Activated T-cell treated with anti-CD3 and anti-CD28 coated beads, Interleukin-2, amount 50 U/mL, for 1 hour (primary cell): ENCODE measurements at places on chromosomes 4 and X.

DNA sequence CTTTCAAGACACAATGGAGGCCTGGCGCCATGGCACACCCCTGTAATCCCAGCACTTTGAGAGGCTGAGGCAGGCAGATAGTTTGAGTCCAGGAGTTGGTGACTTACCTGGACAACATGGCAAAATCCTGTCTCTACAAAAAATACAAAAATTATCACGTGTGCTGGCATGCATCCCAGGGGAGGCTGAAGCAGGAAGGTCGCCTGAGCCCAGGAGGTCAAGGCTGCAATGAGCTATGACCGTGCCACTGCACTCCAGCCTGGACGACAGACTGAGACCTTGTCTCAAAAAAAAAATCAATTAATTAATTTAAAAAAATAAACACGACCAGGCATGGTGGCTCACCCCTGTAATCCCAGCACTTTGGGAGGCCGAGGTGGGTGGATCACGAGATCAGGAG is 2.0 kb upstream of the CTPS2 start:
- DNase-seq = no peak

- DNase-seq = no peak
These were observed 12.0 kb downstream of the MAB21L2 start for GRCh38 chr4:150593996-150594395.

GRCh38 chr4:52783069-52783468 is 31.8 kb upstream of the ERVMER34-1 start:
- DNase-seq = no peak

DNA sequence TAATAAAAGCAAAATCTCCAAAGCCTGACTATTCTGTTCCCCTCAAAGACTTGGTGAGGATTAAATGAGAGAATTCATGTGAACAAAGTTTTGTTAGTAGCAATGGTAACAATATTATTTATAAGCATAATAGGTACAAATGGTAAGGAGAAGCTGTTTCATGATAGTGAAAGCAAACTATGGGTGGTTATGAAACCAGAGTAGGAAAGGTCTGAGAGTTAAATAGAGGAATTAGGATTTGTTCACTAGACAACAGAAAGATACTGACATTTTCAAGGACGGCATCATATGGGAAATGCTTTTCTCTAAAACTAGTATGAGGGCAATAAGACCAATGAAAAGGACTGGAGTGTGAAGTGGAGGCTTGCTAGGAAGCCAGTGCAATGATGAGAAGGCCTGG is 128.6 kb upstream of the FTHL17 start:
- no peak for DNase-seq

- no peak for DNase-seq
These were observed 9.6 kb upstream of the IL13RA1 start for GRCh38 chrX:118717678-118718391.

GRCh38 chrX:32985544-32985943 is 225.8 kb downstream of the DMD start:
- DNase-seq = no peak

DNA sequence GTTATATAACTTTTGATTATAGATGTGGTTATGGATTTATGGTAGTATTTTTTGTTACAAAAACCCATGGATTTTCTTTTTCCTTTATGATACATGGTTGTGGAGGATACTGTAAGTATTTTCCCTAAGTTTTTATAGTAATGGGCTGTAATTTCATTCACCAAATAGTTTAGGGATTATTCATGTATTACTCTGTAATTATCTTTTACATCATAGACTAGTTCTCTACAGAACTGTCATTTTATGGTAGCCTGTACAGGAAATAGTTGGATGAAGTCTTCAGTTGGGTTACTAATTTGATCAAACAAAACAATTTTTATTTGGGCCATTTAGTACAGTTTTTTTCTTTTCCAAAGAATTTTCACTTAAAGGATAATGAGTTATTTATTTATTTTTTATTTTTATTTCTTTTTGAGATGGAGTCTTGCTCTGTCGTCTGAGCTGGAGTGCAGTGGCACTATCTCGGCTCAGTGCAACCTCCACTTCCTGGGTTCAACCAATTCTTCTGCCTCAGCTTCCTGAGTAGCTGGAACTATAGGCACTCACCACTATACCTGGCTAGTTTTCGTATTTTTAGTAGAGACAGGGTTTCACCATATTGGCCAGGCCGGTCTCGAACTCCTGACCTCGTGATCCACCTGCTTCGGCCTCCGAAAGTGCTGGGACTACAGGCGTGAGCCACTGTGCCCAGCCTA is 42.1 kb downstream of the RBPJ start:
- DNase-seq = no peak

DNA sequence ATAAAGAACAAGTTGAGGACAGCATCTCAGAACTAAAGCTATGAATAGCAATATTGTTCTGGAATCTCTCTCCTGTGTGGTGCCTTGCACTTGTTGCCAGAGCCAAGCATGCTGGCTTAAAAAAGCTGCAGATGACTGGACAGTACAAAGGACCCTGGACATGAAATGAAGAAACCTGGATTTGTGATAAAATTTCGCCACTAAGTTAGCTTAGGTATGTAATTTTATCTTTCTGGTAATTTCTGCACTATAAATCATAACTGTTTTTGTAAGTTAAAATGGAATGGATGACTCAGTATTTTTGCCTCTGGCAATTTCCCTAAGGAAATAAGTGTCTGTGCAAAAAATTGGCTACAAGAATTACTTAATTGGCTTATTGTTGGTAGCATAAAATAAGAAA is 317.2 kb downstream of the CAMK2D start:
- no peak for DNase-seq

- DNase-seq = no peak
These were observed 1.6 kb upstream of the ASB5 start for GRCh38 chr4:176270669-176271068.

DNA sequence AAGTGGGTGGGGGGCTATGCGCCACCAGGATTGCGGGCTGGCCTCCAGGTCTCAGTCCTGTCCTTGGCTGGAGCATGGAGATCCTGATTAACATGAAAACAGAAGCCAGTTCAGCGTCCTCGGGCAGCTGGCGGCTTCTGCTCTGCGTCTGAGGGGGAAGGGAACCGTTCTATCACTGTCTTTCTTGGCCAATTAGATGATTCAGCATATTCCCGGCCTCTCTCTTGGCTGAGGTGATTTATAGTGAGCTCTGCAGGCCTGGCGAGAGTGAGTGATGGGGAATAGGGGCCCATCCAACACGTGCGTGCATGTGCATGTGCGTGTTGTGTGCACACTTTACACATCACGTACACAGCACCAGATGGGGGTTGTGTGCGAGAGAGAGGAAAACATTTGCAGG is 145.8 kb upstream of the ATP6AP2 start:
- no peak for DNase-seq

DNA sequence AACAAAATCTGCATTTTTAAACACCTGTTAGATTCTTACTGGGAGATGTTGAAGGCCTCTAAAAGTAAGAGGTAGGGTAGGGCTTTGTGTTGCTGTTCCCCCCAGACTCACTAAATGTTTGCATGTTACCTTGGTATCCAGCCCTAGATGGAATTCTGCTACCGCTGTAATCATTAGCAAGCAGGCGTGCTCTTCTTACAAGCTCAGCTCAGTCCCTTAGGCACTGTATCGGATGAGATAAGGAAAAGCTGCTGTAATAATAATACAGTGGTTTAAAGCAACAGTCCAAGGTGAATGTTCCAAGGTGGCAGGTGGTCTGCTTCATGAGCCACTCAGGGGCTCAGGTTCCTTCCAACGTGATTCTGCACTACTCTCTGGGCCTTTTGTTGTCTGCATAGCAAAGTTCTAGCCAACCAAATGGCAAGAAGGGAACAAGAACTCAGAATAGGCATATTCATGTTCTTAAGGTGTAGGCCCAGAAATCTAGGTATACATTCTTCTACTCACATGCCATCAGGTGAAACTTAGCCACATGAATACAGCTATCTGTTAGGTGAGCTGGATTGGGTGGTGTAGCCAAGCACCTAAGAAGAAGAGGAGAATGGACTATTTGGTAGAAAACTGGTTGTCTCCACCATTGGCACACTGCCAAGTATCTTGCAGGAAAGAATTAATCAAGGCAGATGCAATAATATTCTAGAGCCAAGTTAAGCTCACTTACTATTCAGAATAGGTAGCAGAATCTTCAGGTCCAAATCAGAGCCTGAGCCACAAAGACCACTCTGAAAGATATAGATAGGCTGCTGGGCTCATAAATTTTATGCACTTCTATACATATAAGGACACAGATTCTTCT is 46.0 kb downstream of the COQ2 start:
- DNase-seq = no peak

DNA sequence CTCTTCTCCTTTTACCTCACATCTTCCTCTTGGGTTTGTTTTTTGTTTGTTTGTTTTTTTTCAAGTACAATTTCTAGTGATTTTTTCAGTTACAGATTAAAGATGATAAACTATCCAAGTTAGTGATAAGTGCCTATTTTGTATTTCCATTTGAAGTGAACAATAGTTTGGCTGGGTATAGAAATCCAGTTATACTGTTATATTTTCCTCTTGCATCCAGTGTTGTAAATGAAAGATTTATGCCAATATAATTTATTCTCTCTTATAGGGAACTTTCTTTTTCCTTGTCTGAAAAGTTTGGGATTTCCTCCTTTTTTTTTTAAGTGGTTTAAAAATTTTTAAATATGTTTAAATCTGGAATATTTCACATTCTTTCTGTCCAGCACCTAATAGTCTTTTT is 169.4 kb downstream of the CPEB2 start:
- DNase-seq = no peak

- no peak for DNase-seq
These were observed 260.8 kb upstream of the VCX start for GRCh38 chrX:7582191-7582590.

DNA sequence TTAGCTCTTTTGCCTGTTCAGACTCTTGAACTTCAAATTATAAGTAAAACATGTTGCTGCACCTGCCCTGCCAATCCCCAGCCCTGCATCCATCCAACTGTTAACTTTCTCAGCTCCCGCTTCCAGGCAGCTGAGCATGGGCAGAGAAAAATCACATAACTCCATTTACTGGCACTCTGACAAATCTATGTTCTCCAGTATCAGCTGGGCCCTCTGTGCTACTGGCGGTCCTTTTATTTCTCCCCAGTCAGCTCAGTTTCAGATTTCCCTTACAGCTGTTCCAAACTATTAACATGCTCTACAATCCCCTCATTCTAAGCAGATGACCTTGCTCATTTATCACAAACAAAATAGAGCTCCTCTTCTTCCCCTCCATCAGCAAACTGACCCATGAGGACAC is 240.4 kb upstream of the TET2 start:
- DNase-seq = no peak

- DNase-seq = no peak
These were observed 210.2 kb upstream of the ADAMTS3 start for GRCh38 chr4:72779241-72779640.

DNA sequence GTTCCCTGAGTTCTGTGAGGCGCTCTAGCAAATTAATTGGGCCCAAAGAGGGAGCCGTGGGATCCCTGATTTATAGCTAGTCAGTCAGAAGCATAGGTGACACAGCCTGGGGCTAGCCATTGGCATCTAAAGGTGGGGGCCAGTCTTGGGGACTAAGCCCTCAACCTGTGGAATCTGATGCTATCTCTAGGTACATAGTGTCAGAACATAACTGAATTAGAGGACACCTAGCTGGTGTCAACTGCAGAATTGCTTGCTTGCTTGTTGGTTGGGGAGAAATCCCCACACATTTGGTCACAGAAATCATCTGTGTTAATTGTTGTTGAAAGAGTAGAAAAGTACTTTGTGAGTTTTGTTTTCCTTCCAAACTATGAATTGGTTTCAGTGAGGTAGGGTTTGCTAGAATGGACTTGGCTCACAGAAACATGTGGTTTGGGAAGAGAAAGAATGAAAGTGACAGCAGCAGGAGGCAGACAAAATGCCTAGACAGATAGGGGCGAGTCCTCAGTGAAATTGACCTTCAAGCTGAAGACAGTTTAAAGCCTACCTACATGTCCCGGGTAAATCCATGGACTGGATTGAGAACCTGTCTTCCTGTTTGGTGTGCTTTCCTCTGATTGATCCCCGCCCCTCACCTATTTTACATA is 12.8 kb upstream of the GPR82 start:
- no peak for DNase-seq

- DNase-seq = no peak
These were observed 531.5 kb downstream of the ANKRD50 start for GRCh38 chr4:124181039-124181438.

DNA sequence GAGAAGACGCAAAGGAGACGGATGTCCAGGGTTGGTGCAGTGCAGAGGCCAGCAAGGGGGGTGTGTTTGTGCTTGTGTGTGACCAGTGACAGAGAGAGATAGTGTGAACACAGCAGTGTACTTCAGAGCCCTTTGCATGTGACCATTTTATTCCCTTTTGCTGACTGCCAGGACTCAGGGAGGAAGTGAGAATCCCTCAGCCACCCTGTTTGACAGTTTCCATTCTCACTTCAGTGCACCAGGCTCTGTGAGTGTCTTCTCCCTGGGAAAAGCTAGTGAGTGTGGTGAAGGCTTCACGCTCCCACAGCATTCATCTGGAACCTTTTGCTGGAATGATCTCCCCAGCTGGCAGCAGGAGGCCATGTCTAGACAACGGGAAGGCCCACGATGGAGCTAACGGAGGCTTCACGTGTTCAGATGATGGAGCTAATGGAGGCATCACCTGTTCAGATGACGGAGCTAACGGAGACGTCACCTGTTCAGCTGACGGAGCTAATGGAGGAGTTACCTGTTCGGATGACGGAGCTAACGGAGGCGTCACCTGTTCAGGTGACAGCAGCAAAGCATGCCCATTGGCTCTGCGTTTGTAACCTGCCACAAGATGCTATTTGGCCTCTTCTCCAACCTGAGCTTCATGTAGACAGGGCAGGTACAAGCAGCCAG is 195.4 kb downstream of the AFAP1 start:
- no peak for DNase-seq

DNA sequence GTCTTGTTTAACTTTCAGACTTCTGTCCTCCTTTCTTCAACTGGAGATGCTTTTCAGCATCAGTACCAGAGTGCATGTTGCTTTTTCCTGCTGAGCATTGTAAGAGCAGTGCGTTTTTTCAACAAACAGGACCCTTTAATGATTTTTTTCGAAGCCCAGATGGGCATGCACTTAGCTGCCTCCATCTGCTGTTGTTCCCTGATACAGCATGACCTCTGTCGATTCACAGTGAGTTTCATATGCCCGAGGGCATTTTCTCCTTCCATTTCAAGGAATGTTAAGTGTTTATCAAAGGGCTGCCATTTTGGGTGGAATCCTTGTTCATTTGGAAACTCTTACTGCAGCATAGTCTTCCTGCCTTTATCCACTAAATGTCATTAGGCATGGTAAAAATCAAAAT is 428.6 kb downstream of the DTHD1 start:
- no peak for DNase-seq

DNA sequence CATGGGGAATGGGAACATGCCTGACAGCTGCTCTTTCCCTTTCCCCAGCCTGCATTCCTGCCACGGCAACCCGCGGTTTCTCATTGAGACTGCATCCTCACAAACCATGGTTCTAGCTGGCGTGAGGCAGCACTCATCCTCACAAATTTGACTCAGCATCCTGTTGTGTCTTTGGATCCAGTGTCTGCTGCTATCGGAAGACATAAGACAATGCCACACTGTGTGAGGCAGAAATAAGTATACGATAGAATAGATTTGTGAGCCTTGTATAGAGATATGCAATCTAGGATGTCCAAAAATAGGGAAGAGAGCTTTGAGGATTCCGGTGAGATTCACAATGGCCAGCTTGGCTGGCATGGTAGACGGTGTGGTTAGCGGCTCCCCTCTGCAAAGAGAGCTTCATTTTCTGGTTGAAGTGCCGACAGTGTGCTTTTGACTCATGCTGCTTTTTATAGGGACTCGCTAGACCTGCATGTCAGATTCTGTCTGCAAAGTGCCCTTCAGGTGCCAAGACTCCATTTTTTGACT is 161.3 kb upstream of the PSAPL1 start:
- no peak for DNase-seq
